ENCODE measurements at places on chromosomes 3 and 15.

DNA sequence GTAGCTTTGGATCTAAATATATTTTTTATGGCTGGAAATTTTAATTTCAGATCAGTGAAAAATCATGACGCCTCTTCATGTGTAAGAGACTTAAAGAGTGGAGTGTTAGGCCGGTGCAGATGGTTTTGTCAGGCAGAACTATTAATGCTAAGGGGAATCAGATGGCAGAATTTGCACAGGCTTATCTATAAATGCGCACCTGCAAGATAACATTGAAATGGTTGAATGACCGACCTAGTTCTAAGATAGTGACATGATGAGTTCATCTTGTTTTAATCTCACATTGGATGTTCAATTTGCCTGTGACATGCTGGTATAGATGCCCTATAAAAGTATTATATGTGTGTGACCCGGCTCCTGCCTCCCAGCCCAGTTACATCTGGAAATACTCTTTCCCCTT lies 340.6 kb downstream of the FEZF2 start:
- no peak for DNase-seq

DNA sequence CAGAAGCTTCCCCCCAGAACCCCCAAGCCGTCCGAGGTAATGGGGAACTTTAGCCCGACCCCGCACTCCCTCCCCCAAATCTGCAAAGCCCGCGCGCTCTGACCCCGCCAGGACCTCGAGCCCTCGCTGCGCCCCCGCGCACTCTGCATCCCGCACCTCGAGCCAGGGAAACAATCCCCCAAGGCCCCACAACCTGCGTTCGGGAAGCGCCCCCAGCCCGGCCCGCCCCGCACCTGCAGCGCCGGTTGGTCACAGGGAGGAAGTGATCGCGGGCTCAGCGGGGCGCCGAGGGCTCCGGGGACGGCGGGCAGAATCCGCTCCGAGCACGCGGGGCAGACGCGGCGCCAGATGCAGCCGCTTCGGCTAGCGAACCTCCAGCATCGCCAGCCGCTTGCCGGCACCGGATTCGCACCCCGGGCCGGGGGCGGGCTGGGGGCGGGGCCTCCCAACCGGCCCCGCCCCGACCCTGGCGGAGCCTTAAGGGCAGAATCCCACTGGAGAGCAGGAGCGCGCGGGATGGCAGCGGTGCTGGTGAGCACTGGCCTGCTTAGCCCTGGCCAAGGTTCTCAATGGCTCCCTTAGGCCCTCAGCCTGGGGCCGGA lies at the start of gene CAMKV:
CAMKV (minus strand) TSS at position 382 of the 602 bp plus-strand sequence. CDS start 7,518 bp downstream, outside the sequence.
- no peak for DNase-seq

- DNase-seq, result no peak
These were observed 11.7 kb downstream of the PCCB start for GRCh38 chr3:136261826-136262225.

DNA sequence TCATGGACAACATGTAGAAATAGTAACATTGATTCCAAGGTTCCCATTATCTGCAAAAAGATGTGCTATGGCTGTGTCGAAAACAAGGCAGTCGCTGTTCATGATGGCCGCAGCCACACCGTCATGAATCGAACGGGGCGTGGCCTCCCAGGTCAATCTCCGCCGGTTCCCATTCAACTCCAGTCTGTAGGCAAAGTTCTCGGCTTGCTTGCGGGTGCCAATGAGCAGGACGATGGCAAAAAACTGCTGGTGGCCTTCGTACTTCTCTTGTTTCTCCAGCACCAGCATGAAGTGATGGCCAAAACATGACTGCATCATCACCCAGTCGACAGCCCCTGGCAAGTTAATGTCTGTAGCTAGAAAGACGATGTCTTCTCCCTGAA lies 20.8 kb downstream of the SIAH2 start:
- no peak for DNase-seq

- DNase-seq, result no peak
These were observed 6.7 kb downstream of the MRAS start for GRCh38 chr3:138355071-138355470.

DNA sequence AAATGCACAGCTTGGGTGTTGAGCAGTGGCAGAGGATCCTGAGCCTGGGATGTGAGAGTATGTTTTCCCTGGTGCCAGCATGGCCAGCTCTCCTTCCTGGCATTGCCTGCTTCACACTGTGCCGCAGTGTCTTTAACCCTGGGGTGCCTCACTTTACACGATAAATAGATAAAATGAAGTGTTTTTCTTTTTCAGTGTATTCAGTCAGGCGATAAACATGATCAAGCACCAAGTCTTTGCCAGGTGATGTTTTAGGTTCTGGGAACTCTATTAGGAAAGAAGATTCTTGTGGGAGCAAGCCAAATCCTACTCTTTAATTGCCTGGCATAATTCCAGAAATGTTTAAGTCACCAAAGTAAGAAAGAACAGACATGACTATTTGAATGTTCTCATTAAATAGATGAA lies 14.0 kb downstream of the ABHD6 start:
- DNase-seq, result no peak

DNA sequence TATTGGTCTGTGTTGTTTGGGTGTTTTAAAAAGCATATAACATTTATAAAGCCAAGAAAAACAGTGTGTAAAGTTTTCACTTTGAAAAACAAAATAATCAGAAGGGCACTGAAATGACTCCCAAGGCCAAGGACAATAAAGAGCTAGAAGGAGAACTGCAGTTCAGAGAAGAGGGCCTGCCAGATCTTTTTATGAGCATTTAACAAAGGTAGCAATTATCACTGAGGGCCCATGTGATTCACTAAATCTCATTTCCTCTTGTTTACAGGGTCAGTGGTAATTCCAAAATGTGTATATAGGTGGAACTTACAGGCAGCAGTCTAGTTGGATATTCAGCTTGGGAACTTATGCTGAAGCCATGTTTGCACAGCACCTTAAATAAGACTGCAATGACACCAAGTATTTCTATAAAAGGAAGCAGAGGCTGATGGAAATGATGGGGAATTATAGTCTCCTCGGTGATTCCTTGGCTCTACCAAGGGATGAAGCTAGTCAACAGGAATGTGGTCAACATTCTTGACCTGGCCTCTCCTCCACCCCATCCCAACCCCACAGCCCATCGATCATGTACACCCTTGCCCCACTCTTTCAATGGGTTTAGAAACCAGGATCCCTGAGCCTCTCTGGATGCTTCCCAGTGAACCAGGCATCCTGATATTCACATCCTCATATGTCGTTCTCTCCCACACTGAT lies 54.4 kb upstream of the THUMPD3 start:
- DNase-seq, result no peak

GRCh38 chr3:51657234-51657633 lies 13.8 kb upstream of the TEX264 start:
- no peak for DNase-seq

GRCh38 chr15:87490666-87491065 lies 765.9 kb downstream of the NTRK3 start:
- no peak for DNase-seq

DNA sequence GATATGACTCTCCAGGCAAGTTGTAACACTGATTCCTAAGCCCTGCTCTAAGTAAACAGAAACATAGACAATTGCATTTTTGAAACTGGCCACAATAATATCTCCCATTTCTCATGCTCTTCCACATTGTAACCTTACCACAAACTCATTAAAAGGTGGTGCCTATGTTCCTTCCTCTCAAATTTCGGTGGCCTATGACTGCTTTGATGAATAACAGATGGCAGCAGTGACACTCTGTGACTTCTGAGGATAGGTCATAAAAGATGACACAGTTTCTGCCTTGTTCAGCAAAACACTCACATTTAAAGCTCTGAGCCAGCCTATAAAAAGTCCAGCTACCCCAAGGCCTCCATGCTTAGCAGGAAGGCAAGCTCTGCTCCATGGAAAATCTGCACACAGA lies 195.2 kb downstream of the EFHB start:
- no peak for DNase-seq
